ENCODE measurements at places on chromosomes 7 and 10.

DNA sequence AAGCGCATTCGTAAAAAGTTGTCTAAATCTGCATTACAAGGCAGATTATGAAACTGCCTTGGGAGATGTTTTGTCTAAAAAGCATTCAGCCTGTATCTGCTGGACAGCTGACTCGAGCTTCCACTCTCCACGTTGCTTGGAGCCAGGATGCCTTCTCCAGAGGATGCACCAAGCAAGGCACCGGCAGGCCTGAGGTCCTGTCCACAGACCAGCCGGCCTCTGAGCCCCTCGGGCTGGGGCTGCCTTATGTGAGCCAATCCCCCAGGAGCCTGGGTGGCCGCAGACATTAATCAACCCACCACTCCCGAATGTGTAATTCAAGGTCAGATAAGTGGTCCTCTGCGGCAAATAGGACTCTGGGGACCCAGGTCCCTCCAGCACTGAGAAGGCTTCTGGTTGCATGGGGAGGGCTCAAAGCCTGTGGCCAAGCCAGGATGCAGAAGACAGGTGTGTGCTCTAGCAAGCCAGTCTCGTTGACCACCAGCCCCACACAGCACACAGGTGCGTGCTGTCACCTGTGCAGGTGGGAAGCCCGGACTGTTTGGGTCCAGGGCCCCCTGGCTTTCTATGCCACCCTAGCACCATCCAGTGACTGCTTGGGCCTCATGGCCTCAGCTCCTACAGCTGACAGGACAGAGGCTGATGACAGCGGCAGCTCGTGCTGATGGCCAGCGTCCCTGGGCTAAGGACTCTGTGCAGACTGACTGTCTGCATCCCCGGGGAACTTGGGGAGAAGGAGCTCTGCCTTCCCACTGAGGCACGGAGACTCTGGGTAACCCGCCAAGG lies 4.8 kb upstream of the RET start:
- no peak for DNase-seq

- no peak for DNase-seq
These were observed 34.3 kb upstream of the NPVF start for GRCh38 chr7:25262586-25262985.

DNA sequence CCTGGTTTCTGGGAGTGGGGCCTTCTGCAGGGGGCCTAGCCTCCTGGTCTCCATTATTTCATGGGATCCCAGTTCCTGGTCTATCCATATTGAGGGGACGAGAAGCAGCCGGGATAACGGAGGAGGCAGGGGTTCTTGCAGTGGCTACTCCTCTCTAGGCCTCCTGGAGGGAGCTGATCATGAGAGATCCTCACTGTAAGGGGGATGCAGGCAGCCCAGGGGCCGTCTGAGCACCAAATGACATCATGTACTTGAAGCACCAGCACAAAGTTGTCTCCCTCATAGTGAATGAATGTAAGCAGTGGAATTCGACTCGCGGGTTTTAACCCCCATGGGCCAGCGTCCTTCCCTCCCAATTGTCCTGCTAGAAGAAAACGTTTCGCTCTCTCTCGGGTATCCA lies 964 bp upstream of the ADCY1 start:
- DNase-seq, result no peak

GRCh38 chr7:132347858-132348257 lies 228.4 kb downstream of the PLXNA4 start:
- no peak for DNase-seq

DNA sequence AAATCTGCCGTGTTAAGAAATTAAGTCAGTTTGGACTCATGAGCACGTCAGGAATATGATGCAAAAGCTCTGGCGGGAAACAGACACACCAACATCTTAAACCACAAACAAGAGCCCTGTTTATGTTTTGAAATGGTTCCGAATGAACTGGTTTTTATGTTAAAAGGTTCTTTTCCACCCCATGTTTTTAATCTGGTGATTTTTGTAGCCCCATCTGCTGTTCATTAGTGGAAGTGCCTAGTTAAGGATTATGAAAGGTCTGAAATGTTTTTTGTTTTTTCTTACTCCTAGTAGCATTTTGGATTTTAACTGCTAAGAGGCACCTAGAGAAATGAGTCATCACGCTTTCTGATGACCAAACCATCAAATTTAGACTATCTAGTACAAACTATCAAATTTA lies 404.1 kb upstream of the MKI67 start:
- peak; percentile 28 for DNase-seq

DNA sequence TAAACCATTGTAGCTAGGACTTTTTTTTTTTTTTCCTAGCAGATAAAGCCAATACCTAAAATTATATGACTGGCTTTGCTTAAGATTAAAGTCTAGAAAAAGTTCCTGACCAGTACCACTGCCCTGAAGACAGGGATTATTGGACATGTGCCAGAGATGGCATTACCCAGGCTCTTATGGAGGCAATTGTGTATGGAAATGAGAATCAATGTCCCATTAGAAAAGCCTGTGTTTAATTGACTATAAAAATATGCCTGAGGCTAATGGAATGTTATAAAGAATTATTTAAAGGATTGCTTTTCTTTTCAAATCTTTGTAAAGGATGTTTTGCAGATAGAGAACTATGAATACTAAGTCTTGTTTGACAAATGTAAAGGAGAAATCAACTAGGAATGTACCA lies 196.7 kb downstream of the ANK3 start:
- DNase-seq, result no peak

- DNase-seq, result no peak
These were observed 19.6 kb upstream of the AGBL3 start for GRCh38 chr7:134966691-134967090.

DNA sequence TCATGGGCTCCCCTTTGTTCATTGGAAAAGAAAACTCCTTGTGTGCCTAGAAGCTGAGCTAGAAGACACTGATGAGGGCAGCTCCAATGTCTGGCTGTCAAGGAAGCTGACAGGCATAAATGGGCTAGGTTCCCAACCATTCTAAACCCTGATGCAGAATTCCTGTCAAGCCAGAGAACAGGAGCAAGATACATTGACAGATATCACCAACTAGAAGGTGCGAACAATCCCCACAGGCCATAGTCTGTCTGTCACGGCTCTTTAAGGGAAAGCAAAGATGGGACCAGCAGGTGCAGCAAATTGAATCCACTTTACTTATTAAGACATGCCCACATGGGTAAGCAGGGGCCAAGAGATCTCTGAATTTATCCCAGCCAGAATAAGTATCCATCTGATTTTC lies 617.9 kb upstream of the POT1 start:
- DNase-seq, result no peak

- peak; percentile 26 for DNase-seq
These were observed 37.9 kb upstream of the RASGEF1A start for GRCh38 chr10:43304687-43305333.

GRCh38 chr10:78916227-78916626 lies 152.5 kb upstream of the ZMIZ1 start:
- DNase-seq, result no peak

DNA sequence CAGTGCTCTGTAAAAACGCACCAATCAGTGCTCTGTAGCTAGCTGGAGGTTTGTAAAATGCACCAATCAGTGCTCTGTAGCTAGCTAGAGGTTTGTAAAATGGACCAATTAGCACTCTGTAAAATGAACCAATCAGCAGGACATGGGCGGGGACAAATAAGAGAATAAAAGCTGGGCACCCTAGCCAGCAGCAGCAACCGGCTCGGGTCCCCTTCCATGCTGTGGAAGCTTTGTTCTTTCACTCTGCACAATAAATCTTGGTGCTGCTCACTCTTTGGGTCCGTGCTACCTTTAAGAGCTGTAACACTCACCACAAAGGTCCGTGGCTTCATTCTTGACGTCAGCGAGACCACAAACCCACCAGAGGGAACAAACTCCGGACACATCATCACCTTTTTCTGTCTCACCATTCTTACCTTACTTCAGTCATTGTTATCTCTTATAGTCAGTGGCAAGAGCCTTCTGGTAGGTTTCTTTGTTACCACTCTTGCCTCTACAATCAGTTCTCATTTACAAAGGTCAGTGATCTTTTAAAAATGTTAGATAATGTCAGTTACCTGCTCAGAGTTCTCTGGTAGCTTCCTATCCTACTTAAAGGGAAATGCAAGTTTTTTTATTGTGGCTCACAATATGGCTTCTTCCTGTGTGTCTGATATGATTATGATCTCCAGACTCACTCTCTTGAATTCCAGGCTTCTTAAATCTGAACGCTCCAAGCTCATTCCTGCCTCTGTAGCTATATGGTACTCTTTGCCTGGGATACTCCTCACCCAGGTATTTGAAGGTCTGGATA lies 4.5 kb downstream of the STAM start:
- no peak for DNase-seq

DNA sequence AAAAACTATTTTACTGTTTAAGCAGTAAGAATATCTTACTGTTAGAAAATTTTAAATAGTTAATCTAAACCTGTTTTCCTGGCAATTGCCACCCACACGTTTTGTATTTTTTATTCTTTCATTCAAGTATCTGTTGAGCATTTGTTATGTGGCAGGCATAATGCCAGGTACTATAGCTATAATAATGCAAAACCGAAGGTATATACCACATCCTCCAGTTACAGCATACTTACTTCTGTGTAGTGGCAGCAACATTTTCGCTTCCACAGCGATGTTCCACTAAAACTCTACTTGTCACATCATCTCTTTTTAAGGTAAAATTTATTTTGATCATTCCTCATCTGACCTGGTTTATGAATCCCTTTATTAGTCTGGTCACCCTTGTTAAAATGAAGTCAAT lies 30.0 kb downstream of the WASL start:
- no peak for DNase-seq

DNA sequence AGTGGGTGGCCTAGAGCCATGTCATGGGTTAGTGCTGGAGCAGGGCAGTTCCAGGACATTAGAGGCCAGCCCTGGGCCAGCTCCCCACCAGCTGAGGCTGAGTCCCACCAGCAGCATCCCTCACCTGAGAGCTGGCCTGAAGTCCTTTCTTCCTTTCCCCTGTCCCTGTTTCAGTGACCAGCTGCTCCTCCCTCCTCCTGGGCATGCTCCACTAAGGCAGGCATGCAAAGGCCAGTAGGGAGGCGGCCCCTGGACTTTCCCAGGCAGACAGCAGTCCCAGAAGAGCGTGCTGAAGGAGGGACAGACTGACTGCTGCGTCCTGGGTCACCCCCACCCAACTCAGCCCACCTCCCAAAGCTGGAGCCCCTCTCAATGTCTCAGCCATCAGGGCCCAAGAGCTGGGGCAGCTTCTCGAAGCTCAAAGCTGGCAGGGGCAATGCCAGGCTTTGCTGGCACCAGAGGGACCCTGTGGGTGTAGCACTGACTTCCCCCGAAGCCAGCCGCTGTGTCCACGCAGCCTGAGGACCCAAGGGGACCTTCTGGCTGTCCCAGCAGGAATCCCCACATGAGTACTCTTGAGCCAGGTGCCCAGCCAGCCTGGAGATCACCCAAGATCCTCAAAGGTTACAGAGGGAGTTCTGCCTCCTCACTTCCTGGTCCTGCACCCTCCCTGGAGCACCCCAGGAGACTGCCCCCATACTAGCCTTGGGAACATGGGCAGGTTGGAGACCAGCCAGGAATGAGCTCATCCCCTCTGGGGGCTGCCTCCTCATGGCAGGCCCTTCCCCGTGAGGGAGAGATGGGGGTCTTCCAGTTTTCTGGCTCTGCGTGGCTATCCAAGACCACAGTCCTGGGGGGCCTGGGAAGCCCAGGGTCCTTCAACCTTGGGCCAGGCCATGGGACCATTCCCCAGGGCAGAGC lies 35.2 kb upstream of the RET start:
- no peak for DNase-seq

DNA sequence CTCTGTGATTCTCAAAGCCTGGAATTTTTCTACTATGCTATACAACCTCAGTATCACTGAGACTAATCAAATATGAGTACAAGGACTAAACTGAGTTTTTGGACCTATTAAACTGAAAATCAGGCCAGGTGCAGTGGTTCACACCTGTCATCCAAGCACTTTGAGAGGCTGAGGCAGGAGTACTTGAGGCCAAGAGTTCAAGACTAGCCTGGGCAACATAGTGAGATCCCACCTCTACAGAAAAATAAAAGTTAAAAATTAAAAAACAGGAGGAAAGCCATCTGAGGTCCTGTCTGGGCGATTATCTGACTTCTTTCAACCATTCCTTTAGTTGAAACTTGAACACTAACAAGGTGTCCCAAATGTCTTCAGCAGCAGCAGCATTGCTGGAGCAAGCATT lies 7.0 kb downstream of the XRCC2 start:
- DNase-seq, result no peak

DNA sequence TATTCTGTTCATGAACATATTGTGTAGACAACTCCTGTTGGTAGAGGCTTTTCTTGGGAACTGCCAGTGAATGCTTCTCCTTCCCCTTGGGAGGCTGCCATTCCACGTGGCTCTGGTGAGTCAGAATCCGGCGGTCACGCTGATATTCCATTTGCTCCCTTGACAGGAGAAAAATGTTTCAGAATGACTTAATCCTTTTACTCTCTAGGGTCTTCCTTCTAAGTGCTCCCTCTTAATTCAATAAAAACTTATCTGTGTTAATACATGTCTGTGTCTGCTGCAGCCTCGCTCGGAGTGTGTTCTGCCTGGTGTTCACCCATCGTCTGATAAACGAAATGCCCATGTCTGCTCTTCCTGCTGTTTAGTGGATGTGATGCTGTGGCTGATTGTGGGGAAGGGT lies 278.6 kb downstream of the ARHGAP12 start:
- no peak for DNase-seq

DNA sequence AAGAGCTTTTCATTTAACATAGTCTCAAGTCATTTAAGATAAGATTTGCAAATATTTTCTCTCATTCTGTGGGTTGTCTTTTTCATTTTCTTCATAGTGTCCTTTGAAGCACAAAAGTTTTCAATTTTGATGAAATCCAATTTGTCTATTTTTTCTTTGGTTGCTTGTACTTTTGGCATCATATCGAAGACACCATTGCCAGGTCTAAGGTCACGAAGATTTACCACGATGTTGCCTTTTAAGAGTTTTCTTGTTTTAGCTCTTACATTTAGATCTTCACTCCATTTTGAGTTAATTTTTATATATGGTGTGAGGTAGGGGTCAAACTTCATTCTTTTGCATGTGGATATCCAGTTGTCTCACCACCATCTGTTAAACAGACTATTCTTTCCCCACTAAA lies 34.7 kb downstream of the TMEM270 start:
- no peak for DNase-seq

- DNase-seq, result no peak
These were observed 1.9 kb downstream of the CLRN3 start for GRCh38 chr10:127890832-127891334.

- no peak for DNase-seq
These were observed at the start of gene THSD7A for GRCh38 chr7:11831736-11832495. THSD7A (minus strand) TSS chr7:11832198; CDS start chr7:11831946, 252 bp downstream.

DNA sequence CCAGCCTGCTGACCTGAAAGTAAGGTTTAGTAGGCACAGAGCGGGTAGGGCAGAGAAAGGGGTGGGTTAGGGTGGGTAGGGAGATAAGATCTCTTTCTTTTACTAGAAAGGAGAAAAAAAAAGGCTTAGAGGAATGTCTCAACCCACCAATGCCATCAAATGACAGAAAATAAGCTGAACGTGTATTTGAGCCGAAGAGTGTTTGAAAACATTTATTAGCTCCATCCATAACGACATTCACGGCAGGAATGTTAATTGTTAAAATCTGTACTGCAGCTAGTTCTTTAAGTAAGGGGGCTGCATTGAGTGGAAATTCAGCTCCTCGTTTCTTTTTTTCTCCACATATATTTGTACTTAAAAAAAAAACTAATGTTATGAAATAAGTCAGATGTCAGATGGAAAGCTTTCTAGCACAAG lies 63.7 kb upstream of the ARID5B start:
- DNase-seq, result no peak

GRCh38 chr7:22732556-22733126 lies 5.6 kb downstream of the IL6 start:
- DNase-seq, result no peak

- no peak for DNase-seq
These were observed 263.1 kb downstream of the ELFN1 start for GRCh38 chr7:1933066-1933750.

All from hematopoietic multipotent progenitor cell treated with erythropoietin and hydrocortisone succinate and interleukin-3 and kit ligand, for 8 days (in vitro differentiated cells).